ENCODE measurements at places on chromosomes 12 and 14.

DNA sequence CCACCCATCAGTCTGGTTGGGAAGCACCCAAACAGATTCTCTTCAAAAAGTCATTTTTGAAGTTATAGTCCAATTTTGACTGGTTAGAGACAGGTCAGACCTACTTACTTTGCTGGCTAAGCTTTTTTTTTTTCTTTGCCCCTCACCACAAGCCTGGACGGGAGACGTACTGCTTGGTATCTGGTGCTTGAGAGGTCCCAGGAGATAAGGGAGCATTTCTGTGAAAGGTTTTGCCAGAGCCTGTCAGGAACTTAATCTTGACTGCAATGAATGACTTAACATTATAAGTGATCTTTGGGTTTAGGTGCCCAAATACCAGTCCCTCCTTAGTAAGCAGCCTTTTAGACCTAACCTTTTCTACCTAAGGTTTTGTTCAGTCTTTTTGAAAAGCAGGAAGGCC lies 6.3 kb downstream of the MTHFD1 start:
- DNase-seq, result no peak

- no peak for DNase-seq
These were observed 10.6 kb downstream of the CD163L1 start for GRCh38 chr12:7433276-7433822.

- DNase-seq, result no peak
These were observed 23.8 kb downstream of the ACTN1 start for GRCh38 chr14:68955164-68955850.

- DNase-seq, result no peak
These were observed 238.8 kb upstream of the SFSWAP start for GRCh38 chr12:131471946-131472732.

DNA sequence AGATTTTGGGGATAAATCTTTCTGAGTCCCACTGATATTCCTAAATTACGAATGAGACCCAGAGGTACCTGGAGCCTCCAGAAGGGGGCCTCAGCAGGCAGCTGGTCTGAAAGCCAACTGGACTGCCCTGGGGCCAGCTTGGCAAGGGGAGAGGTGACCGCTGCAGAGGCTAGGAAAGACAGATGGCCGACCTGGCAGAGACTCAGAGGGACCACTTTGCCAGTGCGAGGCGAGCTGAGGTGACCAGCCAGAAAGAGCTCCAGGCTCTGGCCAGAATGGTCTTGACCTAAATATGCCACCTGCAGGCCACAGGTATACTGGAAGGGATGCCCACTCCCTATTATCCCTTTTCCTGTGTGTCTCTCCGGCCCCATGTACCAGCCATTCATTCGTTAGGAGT lies 256.8 kb upstream of the GARIN6 start:
- DNase-seq, result no peak

DNA sequence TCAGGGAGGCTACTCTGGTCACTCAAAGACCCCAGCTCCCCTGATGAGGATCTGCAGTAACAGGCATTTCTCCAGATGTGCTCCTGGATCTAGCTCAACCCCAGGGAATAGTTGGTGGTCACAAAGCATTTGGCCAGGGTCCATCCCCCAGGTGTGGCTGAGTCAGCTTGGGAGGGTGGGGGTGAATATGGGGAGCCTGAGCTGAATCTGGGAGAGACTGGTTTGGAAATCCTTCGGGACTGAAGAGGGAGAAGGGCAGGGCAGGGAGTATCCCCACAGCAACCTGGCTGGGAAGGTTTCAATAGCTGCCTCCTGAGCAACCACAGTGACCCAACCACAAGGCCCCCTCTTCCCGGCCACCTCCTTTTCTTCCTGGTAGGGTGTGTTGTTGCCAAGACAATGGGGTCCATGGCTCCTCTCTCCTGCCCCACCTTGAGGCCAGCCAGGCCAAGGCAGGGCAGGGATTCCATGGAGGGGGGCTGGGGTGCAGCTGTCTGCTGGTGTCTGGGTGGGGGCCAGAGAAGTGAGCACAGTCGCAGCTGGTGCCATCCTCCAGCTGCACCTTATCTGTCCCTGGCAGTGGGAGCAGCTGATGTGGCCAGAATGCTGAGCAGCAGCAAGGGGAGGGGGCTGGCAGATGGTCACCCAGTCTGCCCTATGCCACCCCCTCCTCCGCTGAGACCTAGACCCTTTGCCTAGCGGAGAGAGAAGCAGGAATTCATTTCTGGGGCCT lies 5.5 kb downstream of the ASIC1 start:
- no peak for DNase-seq

DNA sequence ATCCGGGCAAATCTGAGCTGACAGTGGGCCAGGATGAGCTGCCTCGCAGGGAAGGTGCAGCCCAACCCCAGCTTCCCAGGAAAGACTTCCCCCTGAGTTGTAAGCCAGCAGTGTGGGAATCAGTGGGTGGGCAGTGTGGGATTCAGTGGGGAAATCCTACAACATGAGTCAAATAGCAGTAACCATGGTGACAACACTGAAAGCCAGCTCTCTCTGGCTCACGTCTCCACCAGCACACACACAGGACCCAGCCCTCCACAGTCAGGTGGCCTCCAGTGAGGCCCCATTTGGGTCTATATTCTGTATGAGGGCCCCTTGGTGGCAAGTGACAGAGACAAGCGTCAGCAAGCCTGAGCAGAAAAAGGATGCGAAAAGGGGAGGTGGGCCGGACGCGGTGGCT lies 6.0 kb upstream of the LGALS3 start:
- DNase-seq, result no peak

DNA sequence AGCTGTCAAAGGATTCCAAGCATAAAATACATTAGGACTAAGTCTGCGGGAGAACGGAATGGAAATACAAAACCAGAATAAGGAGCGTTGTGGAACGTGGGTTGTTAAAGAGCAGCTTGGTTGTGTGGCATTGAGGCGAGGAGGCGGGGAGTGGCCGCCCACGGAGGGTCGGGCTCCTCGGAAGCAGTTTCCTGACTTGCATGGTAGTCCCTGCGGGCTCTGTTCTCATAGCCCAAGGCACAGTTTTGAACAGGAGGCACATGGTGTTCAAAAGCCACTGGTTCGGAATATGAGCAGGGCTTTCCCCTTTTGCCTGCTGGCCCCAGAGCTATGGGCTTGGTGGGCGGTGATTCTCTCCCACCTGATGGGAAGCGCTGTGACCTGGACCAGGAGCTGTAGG lies 12.2 kb downstream of the DDX51 start:
- no peak for DNase-seq

All from stimulated activated CD8-positive, alpha-beta memory T cell treated with anti-CD3 and anti-CD28 coated beads, Interleukin-15, amount 100 ng/mL, for 24 hours (primary cell).